Activated CD4-positive, alpha-beta T cell treated with anti-CD3 and anti-CD28 coated beads for 4 hours (primary cell): ENCODE measurements at places on chromosomes 2 and 18.

DNA sequence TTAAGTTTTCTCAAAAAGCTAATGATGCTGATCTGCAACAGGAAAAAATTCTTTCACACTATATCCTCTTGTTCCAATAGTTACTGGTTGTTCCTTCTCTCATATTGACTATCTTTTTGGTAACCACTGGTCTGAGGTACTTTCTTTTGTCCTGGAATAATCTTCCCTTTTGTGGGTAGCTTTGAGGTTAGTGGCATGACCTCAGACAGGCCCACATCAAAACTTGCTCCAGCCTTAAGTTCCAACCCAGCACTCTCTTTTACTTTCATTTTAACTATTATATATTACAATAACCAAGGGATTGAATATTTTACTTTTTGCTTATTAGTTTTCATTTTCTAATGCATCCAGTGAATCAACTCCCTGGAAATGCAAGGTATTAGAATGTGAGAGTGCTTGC lies 9.5 kb downstream of the REG1A start:
- no peak for DNase-seq

DNA sequence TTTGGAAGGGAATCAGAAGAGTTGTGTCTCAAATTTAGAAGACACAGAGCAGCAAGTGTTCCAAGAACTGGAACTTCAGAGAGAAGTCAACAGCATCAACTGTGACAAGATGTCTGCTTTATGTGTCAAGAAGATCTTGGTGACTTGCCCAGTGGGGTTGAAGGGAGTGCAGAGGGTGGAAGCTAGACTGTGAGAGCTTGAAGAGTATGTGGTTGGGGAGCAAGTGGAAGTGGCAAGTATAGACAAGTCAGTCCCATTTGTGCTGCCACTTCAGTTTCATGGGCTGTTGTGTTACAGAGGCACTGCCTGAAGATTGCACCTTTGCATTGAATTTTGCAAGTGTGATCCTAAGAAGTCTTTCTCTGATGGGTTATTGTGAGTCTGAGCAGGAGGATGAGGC lies 68.7 kb upstream of the MC2R start:
- DNase-seq = no peak

DNA sequence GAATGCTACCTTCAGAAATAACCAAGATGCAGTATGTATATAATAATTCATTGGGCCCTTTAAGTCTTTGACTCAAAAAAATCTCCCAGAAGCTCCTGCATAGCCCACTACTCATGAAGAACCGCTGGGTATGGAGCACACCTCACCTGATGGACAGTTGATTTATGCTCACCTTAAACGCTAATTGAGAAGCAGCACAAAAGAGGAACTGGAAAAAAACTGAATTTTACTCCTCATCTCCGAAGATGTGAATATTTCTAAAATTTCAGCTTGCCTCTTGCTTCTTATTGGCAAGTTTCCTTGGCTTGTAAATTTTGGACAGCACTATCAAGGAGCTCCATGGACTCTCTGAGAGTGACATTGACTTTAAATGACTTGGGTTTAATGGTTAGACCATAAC lies 5.5 kb downstream of the CYP1B1 start:
- no peak for DNase-seq

DNA sequence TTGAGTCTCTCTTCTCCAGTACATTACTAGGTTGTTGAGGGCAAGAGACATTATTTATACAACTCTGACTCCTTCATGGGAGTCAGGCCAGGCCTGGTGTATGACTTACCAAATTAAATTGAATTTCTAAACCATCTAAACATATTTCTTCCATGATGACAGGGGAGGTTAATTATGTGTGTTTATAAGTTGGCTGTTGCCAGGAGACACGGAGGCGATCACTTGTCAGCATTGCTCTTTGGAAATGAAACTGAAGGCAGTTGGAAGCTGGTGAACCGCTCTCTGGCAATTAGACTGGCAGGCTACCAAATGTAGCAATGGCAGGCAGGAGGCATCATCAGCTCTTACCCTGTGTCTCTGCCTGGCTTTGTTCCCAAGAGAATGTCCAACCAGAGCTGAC lies 241.4 kb downstream of the KCNS3 start:
- no peak for DNase-seq
